Stimulated activated CD4-positive, alpha-beta T cell treated with anti-CD3 and anti-CD28 coated beads, TNF-alpha, amount 100 ng/mL, for 24 hours (primary cell): ENCODE measurements at places on chromosomes 4 and X.

GRCh38 chr4:152101556-152102435 is 341.0 kb upstream of the GATB start:
- DNase-seq, result no peak

- DNase-seq, result no peak
These were observed 3.5 kb downstream of the HUWE1 start for GRCh38 chrX:53682885-53683555.

GRCh38 chr4:188934320-188934962 is 795.2 kb downstream of the TRIML1 start:
- DNase-seq, result no peak

DNA sequence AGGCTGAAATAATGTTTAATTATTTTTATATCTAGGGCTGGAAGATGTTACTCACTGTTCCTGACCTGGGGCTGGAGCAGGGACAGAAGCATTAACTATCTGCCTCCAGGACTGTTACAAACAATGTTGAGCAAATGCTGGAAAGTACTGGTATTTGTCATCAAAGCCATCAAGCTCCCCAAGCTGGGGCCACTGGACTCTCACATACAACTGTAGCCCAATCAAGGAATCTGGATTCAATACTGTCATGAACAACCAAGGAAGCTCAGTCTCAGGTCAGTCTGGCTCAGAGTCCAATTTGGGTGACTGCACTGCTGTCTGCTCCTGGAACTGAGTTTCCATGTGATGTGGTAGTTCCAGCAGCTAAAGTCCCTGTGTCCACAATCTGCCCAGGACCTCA is 50.4 kb downstream of the APOO start:
- no peak for DNase-seq

GRCh38 chr4:123380728-123381716 is 15.6 kb upstream of the SPRY1 start:
- DNase-seq, result no peak

DNA sequence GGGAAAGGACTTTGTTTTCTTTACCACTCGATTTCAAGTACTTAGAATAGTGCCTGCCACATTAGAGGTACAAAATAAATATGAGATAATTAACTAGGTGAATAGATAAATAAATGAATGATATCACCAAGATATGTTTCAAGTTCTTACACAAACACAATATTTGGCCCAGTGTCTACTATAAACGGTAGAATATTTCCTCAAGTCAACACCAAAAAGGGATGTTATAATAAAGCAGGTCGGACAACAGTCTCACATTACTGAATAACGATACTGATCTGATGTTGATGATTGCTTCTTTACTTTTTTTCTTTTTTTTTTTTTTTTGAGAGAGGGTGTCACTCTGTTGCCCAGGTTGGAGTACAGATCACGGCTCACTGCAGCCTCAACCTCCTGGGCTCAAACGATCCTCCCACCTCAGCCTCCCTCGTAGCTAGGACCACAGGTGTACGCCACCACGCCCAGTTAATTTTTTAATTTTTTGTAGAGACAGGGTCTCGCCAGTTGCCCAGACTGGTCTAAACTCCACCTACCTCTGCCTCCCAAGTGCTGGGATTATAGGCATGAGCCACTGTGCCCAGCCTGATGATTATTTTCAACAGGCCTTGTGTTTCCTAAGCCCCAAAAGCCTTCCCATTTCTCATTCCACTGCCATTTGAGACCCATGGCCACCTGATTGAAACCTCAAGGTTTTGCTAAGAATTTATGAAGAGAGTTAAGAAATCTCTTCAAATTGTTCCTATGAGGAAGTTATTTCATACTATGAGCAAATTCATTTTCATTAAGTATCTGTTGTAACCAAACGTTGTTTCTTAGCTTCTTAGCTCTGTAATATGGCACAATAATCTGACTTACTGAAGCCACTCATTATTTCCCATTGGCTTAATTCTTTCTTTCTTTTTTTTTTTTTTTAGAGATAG is 2.3 kb downstream of the MANBA start:
- DNase-seq, result no peak

DNA sequence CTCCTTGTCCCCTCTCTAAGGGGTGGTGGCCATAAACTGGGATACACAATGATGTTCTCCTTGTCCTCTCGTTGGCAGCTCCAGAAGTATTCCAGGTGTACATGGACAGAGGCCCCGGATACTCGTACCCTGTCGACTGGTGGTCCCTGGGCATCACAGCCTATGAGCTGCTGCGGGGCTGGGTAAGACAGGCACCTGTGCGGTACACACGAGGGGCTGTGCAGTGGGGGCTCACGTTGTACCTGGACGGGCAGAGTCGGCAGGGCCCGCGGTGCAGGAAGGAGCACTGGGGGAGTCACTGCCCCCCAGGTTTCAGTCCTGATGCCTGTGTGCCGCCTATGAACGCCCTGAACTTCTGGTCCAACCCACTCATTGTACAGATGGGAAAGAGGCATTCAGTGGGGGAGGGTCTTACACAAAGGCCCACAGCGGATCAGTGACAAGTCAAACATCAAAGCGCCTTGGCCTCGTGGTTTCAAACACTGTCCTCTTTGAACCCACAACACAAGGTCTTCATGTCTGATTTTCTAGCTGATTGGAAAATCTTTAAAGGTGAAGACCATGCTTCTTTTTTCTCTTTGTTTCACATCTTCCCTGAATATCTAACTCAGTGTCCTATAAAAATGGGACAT is 261.6 kb downstream of the EVC2 start:
- DNase-seq, result no peak
